ENCODE measurements at places on chromosomes 5 and 9. TPM values are rescaled to one million over a fixed set of nuclear protein-coding genes. Genes with fewer than 3 reads are reported as not detected.

The PCDHB3 gene
- total RNA-seq = not detected

The BARHL1 gene
- total RNA-seq = not detected

The PCA3 gene
- not detected for total RNA-seq

The GCNT4 gene
- 6.4 TPM for total RNA-seq

The TMEM203 gene
- 22.6 TPM for total RNA-seq

The SGCD gene
- total RNA-seq = 0.41 TPM

The DEPDC1B gene
- total RNA-seq = 0.27 TPM

The C5orf46 gene
- not detected for total RNA-seq

The IQGAP2 gene
- 34.3 TPM for total RNA-seq

The FER gene
- total RNA-seq = 12.3 TPM

The OR5C1 gene
- not detected for total RNA-seq

The GNA14 gene
- total RNA-seq = not detected

The DOK3 gene
- total RNA-seq = 1.1 TPM

The HSPB3 gene
- total RNA-seq = not detected

The ANKRD31 gene
- total RNA-seq = 0.89 TPM

The C9orf50 gene
- total RNA-seq = 0.19 TPM

Measured in CD8-positive, alpha-beta T cell (primary cell).